Stimulated activated CD4-positive, alpha-beta T cell treated with anti-CD3 and anti-CD28 coated beads, Interleukin-12 subunit alpha, Interleukin-12 subunit beta, amount 100 ng/mL, for 24 hours (primary cell): ENCODE measurements at places on chromosomes 12 and 14.

DNA sequence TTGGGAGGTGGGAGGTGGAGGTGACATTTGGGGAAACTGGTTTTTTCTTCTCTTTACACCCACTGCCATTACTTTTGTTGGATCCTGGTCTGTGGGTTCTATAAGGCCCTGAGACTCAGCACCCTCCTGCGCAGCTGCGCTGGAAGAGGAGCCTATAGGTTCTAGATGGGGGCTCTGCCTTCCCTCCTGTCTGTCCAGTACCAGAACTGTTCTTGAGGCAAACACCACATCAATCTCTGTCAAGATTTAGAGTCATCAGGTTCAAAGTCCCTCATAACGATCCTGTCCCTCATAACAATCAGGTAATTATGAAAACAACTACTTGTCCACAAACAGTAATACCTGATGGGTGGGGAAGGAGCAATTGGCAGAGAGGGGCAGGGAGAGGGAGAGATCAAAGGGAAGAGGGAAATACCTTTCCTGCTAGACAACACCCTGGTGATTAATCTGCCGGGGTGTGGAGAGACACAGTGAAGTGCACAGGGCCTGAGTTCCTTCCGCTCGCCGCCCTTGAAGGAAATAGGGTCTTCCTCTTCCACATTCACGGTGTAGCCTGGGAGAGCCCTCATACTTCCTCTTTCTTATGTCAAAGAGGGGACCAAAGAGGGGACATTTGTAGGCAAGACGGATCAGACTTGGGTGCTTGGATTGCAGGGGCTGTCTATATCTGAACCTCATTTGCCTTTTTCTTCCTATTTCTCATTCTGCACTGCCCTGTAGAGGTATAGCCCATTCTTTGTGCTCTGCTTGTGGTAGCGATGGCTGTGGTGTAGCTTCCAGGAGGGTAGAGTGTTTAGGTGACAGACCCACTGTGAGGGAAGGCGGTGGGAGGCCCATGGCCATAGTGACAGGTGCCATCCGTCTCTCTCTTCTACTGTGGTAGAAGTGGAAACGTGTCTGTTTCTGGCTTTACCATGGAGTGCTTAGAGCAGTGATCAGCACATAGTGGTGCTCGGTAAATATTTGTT, 12.6 kb downstream of the GPRC5A start:
- DNase-seq, result no peak

DNA sequence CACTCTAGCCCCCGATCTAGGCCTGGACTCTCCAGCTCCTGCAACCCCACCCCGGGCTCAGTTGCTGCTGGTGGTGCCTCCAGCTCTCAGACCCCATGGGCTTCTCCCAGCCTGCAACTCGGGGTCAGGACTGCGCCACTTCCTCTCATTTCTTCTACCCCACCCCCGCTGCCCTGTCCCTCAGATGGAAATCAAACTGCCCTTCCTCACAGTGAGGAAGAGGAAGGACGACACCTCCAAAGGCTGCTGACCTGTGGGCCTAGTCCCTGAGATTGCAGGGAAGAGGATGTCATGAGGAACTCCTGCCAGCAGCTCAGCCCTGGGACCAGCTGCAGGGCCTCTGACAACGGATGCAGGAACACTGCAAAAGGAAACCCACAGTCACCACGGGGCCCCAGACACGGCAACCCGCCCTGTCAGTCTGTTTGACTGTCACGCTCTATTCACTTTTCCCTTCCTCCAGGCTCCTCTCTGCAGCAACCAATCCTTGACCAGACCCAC, 29.3 kb upstream of the PNMA1 start:
- no peak for DNase-seq

GRCh38 chr12:70486588-70486987, 120.5 kb downstream of the KCNMB4 start:
- DNase-seq, result no peak

GRCh38 chr12:63150713-63151622, at the start of gene AVPR1A:
Gene AVPR1A (minus strand): TSS chr12:63151201. CDS start chr12:63150836, 365 bp downstream.
- DNase-seq, result no peak

GRCh38 chr14:33556382-33557121, 394.3 kb downstream of the EGLN3 start:
- DNase-seq, result no peak

DNA sequence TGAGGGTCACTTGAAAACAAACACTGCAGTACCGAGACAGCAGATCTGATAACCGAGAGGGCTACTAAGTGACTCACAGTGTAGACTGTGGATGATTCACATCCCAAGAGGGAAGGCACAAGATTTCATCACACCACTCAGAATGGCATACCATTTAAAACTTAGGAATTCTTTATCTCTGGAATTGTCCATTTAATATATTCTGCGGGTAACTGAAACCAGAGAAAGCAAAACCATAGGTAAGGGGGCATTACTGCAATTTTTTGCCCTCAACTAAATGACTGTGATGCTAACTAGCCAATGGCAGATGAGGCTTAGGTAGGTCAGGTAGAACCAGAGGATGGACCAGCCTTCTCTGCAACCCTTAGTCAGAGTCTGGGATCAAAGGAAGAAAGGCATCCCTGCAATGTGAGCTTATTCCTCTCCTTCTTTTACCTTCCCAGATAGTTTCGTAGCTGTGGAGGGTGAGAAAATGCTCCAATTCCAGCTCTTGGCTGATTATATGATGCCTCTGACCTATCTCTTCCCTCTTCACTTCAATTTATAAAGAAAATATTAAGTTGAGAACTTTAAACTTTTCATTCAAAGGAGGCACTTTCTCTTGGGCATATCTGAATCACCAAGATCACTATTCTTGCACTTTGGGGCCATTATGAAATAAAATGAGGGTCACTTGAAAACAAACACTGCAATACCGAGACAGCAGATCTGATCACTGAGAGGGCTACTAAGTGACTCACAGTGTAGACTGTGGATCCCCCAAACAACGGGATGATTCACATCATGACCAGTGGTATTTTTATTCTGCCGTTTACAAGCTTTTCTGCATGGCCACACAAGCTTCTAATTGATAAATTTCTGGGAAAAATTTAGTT, 6.8 kb downstream of the ART4 start:
- DNase-seq, result no peak

DNA sequence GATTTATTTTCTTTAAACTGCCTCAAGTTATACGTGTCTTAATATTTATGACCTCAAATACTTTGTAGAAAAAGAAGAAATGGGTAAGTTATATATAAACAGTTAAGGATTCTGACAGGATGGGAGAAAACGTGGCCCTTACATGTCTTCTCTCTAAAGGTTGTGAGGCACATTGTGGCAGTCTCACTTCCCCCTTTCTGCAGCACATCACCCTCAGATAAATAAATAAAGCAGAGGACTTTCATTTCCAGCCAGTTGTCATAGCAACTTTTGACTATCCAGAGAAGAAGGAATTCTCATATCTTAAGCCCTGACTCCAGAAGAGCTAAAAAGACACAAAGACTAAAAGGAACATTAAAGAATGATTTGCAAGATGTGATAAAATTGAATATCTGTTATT, 28.8 kb upstream of the CEP83 start:
- DNase-seq, result no peak

DNA sequence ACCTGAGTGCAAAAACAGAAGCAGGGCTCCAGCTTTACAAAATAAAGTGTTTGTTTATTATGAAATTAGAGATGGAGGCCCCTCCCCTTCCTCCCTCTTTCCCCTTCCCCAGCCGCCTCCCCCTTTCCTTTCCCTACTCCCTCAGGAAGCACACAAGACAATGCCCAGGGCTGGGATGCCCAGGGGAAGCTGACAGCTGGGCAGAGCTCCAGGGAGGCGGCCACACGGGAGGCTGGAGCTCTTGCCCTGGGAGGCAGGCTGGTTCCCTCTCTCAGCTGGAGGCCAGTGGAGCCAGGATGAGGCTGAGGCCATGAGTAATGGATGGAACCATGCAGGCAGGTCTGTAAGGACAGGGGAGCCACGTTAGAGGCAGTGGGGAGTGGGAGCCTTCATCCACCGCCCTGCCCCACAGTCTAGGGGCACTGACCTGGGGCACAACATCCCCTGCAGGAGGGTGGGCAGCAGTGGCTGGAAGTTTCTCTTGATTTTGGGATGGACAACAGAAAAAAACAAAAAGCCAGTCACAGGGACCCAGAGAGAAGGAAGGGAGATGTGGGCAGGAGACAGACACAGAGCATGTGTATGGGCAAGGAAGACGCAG, 5.1 kb downstream of the PSMB11 start:
- no peak for DNase-seq

GRCh38 chr12:116687888-116688287, 50.0 kb downstream of the SPRING1 start:
- DNase-seq, result no peak

GRCh38 chr14:93967637-93968250, 8.6 kb downstream of the ASB2 start:
- no peak for DNase-seq

- no peak for DNase-seq
Measured at GRCh38 chr14:72525087-72525915, 368.6 kb downstream of the DPF3 start.

GRCh38 chr12:101680647-101681046, 16.8 kb upstream of the CHPT1 start:
- DNase-seq, result no peak

- DNase-seq, result no peak
Measured at GRCh38 chr12:10151621-10152020, 20.3 kb downstream of the OLR1 start.

GRCh38 chr14:101027966-101028365, 124.4 kb upstream of the RTL1 start:
- DNase-seq, result no peak

- DNase-seq, result no peak
Measured at GRCh38 chr12:46395388-46395787, 22.8 kb upstream of the SLC38A2 start.

DNA sequence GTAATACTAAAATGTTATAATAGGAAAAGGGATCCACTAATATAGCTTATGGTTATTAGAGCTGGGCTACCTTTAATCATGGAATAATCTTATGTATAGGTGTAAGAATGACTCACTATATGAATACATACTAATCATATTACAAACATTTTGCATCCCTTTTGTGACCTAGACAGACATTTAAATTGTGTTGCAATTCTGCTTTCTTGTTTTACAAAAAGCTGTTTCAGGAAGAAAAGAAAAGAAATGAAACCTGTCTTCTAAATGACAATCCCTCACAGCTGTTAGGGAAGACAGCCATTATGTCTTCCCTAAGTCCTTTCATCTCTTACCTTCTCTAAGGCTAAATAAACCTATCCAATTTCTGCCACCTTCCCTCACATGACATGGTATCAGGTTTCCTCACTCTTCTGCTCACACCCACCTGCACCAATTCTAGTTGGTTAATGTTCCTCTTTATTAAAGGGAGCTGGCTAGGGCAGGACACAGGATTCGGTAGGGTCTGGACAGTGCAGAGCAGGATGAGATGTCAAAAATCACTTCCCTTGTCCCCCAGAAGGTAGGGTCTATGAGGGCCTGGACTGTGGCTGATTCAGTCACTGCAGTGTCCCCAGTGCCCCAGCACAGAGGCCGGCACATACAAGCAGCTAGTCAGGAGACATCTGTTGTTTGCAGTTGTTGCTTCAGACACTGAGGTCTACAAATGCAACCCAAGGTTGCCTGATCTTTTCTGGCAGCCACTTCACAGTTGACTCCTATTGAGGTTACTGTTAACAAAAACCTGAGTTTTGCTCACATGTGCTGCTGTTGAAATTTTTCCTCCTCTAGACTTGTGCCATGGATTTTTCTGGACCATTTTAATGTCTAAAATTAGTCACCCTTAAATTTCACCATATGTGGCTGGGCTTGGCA, 3.7 kb downstream of the DHRS7 start:
- DNase-seq, result no peak

- DNase-seq, result no peak
Measured at GRCh38 chr12:18551701-18552100, 186.1 kb downstream of the PLCZ1 start.

DNA sequence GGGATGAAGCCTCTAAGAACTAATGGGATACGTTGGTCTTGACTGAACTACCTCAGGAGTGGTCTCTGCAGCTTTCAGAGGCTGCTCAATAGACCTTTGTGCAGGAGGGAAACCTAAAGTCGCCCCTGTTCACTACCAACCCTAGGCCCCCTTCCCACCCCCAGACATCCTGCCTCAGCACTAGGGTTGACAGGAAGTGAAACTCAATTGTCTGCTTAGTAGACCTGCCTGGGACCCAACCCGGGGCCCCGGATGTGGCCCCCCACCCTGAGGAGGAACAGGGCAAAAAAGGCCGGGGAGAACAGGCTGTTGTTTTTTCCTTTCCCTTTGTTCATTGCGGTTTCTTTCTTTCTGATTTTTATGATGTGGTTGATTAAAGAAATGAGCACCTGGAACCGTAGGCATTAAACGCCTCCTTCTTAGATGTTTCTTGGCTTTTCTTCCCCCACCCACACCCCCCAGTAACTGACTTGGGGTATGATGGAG, 1.6 kb upstream of the DGKA start:
- peak; percentile 69 for DNase-seq

- DNase-seq, result no peak
Measured at GRCh38 chr14:24887623-24888304, 162.2 kb downstream of the STXBP6 start.

GRCh38 chr14:42872786-42873185, 1266.1 kb downstream of the LRFN5 start:
- DNase-seq, result no peak

DNA sequence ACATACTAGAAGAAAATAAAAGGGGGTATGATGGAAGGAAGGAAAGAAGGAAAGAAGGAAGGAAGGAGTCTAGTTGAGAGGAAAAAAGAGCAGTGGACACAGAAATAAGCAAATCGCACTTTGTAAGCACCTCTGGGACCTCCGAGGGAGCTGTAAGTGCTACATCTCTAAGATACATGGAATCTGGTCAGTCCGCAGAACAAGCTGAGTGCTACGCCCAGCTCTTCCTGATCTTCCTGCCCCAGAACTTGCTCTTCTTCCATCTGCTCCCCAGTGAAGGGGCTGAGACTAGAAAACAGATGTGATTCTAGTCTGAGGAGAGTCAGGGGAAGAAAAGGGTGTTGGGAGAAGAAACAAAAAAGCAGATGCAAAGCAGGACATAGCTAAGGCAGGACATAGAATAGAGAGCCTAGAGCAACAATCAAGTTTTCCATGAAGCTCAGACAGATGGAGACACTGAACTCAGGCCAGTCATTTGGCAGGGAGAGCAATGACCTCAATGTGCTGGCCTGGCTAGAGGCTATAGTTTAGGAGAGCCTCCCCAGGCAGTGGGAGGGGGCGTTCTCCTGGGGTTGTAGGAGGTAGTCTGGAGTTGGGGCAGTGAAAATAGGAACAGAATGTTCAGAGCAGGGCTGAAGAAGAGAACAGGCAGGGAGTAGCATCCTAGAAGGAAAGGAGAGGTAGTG, 1.7 kb upstream of the MFAP5 start:
- DNase-seq, result no peak

- DNase-seq, result no peak
Measured at GRCh38 chr12:1473418-1473817, 121.0 kb downstream of the FBXL14 start.

GRCh38 chr14:20642182-20642581, 691 bp upstream of the OR6S1 start:
- DNase-seq, result no peak

DNA sequence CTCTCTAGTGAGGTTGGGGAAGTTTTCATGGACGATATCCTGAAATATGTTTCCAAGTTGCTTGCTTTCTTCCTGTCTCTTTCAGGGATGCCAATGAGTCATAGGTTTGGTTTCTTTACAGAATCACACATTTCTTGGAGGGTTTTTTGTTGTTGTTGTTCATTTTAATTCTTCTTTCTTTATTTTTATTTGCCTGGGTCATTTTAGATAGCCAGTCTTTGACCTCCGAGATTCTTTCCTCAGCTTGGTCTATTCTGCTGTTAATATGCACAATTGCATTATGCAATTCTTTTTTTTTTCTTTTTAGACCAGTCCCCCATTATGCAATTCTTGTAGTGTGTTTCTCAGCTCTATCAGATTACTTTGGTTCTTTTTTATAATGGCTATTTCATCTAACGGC, 338.9 kb downstream of the AEBP2 start:
- no peak for DNase-seq
